ENCODE measurements at places on chromosomes 6 and 20.

- DNase-seq, result no peak
Observed at GRCh38 chr6:36717871-36718540, 20.4 kb downstream of the RAB44 start.

DNA sequence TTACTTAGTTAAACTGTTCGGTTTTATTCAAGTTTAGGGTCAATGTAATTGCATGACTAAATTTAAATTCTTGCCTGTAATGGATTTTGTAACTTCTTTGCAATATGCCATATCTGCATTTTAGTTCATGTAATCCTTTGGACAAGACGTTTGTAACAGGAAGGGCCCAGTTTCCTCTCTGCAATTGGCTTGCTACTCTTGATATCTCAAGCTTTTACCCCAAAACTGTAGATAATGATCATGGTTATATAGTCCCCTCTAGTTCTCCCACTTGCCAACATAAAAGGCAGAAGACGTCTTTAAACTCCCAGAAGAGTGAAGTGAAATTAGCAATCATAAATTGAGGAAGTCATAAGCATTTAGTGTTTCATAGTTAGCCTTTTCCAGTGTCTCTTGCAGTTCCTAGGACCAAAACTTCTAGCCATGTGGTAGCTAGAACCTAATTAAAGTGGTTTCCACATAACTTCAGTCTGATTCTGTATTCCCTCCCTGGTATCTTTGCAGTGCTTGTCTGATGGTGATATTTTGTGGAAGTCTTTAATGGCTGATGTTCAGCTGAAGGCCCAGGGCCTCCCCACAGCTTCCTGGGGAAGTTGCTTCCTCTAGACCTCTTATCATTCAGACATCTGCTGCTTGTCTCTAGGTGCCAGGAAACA is 117.8 kb upstream of the SUPT3H start:
- DNase-seq, result no peak

GRCh38 chr6:139248911-139249310 is 42.9 kb downstream of the TXLNB start:
- DNase-seq, result no peak

DNA sequence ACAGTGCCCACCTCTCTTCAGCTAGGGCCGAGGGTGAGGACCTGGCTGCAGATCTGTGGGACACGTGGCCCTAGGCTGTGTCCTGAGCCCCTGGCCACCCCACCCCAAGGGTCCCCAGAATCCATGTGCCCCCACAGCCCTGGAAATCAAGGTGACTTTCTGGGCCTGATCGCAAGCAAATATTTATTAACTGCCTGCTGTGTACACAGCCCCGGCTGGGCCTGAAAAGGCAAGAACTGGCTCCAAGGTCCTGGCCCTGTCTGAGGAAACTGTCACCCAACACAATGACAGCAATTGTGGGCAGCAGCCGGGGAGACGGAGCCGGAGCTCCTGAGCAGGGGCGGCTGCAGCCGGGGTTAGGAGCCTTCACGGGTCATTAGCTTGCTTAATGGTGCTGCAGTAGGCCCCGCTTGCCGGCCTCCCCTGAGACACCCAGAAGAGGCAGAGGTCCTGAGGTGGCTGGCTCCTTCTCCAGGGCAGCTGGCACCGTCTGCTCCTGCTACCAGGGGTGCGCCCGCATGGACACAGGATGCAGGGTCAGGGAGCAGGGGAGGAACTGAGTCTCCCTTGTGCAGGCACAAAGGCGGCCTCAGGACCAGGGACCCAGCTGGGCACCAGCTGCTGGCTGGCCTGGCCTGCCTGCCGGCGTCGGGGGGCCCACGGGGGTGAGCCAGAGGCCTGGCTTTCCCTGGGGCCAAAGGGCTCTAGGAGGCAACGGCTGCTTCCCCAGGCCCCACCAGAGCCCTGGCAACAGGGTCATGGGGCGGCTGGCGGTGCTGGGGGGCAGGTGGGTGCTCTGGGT is 24.1 kb downstream of the NPEPL1 start:
- DNase-seq, result no peak

DNA sequence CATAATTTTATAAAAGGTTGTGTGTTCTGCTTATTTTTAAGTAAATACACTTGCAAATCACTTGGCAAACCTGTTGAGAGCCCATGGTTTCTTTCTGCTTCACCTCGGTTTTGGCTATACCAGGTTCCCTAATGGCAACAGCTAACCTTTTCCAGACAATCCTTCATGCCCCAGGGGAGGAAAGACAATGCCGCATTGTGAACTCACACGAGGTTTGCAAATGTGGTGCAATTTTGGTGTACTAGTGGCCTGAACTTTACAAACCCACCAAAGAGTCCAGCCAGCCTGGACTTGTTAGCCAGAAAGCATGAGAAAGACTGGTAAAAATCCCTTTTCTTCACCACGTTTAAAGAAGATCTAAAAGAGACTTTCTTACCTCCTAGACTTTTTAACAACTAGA is 84.8 kb upstream of the SOX4 start:
- no peak for DNase-seq

DNA sequence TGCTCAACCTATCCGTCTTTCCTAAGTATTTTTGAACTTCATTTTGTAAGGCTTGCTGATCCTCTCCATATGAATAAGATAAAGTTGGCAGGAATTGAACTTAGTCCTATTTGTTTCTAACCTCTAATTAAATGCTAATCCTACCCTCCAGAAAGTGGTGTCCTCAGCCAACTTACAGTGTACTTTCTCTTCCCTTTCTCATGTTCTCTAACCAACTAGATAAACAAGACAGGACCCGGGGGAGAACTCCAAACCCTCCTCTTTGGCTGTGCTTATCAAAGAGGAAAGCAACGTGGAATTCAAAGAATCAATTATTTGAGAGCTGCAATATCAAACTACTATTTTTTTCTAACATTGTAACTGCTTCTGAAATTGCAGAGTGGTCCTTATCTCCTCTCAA is 56.5 kb upstream of the NRSN1 start:
- DNase-seq, result no peak

- no peak for DNase-seq
Observed at GRCh38 chr6:148747471-148748165, 788 bp downstream of the UST start.

All from cortex of kidney (tissue), 1 donor.